ENCODE measurements at places on chromosomes 12 and 14.

GRCh38 chr14:104229534-104230055 is 91.2 kb downstream of the KIF26A start:
- no peak for DNase-seq

GRCh38 chr14:24372701-24373416 is 4.9 kb downstream of the NFATC4 start:
- DNase-seq = no peak

- DNase-seq = no peak
These were observed 120.5 kb downstream of the TBC1D30 start for GRCh38 chr12:64944966-64945365.

DNA sequence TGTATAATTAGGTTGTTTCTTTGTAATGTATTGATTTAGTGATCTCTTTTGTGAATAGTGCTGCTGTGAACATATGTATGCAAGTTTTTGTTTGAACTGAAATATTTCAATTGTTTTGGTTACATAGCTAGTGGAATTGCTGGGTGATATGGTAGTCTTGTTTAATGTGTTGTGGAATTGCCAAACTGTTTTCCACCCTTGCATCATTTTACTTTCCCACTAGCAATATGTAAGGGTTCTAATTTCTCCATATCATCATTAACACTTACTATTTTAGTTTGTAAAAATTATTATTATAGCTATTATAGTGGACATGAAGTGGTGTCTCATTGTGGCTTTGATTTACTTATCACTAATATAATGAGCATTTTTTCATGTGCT is 5.9 kb downstream of the G2E3 start:
- no peak for DNase-seq

DNA sequence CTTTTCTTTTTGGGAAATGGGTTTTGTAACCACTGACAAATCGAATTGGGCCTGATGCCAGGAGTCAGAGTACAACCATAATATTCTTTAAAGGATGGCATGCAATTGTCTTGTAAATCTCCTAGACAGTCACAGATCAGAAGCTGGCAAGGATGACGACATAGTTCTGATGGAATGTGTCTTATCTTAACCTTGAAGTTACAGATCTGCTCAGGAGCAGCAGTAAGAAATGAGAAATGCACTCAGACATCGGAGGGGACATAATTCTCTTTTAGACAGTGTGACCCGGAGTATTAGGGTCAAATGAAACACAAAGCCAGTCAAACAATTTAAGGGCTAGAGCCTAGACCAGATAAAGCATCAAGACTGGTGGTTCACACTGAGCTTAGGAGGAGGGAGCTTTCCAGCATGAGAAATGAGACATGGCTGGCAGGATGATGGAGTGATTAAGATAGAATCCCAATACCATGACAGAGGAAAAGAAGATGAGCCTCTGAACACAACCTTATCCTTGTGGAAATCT is 17.5 kb downstream of the CBX5 start:
- DNase-seq = no peak

- DNase-seq = no peak
These were observed 148.0 kb upstream of the NUDT4 start for GRCh38 chr12:93229494-93230325.

GRCh38 chr12:10455766-10456165 is 2.6 kb upstream of the KLRC1 start:
- no peak for DNase-seq
